ENCODE measurements at places on chromosomes 11 and 22.

DNA sequence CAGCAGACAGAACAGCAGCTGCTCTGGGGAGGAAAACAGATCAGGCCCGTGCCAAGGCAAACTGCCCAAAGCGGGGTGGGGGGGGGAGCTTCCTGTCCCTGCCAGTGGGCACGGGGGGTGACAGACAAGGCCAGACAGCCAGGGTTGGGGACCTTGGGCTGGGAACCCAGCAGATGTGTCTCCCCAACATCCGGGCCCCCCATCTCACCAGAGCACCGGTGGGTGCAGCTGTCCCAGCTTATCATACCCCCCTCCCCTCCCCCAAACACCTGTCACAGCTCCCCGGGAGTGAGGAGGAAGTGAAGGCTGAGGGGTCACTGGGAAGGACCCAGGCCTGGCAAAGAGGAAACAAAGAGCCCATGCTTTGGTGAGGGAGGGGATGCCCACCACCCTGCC is 1.3 kb downstream of the PPP1R14B start:
- no peak for DNase-seq

- no peak for DNase-seq
Observed at GRCh38 chr11:33292311-33292710, 35.1 kb downstream of the HIPK3 start.

GRCh38 chr22:39266398-39267030 is 21.7 kb upstream of the PDGFB start:
- no peak for DNase-seq

DNA sequence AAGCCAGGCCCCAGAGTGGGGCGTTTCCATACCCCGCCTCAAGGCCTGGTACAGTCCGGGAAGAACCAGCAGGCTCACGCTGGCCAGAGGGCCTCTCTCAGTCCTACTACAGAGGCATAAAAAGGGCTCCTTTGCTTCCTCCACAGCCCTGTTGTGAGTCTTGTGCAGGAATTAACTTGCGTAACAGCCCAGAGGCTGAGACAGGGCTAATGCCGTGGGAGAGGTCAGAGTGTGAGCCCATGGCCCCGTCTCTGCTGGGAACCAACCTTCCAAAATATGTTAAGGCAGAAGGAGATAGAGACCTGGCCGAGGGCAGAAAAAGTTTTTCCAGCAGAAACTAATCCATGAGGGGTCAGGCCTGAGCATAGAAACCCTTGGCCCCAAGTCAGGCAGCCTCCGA is 19.9 kb upstream of the TMEM184B start:
- no peak for DNase-seq

DNA sequence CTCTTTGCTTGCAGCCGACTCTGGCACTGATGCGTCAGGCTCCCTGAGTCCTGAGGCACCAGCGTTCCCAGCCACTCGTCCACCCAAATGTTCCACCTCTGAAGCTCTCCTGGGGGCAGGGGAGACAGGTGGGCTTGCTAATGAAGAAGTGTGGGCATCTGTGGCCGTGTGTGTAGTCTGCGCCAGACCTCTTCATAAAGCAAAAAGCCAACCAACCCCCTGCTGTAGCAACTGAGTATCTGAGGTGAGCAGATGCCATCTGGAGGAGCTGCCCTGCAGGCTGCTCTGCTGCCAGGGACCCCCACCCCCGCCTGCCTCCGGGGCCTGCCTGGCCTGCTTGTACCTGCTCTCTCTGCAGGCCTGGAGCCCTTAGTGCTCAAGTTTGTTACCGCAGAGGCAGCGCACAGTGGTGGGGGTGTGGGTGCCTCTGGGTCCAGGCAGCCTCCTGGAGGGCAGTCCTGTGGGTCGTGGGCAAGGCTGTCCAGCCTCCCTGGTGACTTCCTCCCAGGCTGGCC is 272.5 kb downstream of the TBC1D22A start:
- no peak for DNase-seq
